ENCODE measurements at places on chromosomes 12 and 14. TPM values are rescaled to one million over a fixed set of nuclear protein-coding genes. Genes with fewer than 3 reads are reported as not detected.

- no peak for DNase-seq
These were observed 228.8 kb upstream of the RGS6 start for GRCh38 chr14:71703477-71703876.

Gene CIROP
- not detected for polyA plus RNA-seq

DNA sequence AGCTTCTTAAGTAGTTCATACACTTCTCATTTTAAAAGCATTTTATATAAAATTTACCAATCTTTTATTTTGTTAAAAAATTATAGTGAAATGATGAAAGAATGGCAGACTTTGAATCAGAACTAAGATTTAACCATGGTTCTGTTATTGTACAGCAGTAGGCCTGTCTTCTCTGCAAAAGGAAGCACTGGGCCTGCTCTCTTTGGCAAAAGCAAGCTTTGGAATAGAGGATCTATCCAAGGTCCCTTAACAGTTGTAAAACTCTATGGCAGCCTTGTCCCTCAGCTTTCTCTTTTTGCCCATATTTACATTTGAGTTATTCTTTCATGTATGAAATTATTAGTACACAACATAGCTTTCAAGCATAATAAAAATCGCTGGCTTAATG lies 82.8 kb downstream of the PLEKHG7 start:
- DNase-seq = no peak

Gene SYNE3
- 1.7 TPM for polyA plus RNA-seq

DNA sequence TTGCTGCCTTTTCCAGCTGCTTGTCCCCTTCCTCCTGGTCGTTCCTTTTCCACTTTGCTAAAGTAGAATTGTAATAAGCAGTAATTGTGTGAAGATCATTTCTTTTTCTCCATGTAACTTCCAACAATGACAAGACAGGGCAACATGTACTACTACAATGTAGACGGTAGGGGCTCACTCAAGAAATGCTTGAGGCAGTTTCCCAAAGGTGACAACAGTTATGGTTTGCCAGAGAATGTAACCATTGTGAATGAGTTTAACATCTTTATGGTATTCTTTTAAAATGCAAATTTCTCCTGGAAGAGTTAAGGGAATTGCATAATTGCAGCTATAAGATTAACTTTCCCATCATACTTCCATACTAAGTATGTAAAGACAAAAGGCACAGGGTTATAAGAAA lies 23.8 kb upstream of the PHLDA1 start:
- no peak for DNase-seq

DNA sequence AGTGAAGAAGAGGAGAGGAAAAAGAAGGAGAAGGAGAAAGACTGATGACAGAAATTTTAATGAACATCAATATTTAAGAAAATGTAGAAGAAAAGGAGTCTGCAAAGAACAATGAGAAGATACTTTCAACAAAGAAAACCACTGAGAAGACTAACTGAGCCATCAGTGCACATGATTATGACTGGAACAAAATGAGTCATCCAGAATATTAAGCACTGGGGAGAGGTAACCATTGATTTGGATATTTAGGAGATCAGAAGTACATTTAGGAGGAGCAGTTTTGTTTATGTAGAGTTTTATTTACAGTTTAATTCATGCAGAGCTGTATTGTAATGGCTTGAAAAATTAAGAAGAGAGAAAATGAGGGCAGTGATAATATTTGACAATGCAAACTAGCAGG lies 159.1 kb downstream of the C12orf50 start:
- DNase-seq = no peak

DNA sequence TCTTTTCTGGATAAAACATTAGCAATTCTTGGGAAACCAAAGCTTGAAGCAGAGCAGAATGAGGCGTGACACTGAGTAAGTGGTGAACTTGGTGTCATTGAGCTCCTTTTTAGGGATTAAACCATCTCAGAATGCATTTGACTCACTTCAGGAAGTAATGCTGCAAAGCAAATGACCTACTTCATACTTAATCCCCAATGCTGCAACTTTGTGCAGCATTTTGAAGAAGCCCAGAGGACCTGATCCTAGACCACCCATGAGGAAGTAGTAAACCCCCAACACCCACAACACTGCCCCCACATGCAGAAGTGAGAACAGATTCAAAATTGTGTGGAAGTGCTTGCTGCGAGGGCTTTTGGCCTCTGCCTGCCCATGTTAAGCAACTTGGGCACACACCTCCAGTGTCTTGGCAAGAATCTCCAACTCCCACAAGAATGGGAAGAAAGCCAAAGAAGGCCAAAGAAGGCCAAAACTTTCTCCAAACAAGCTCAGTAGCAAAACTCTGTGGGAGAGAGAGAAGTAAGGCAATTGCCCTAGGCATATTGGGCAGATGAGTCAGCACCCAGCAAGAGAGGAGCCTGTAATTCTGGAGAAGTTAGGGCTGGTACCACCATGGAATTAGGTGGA lies 69.2 kb upstream of the ETV6 start:
- DNase-seq = no peak

Gene RIMBP2
- not detected for polyA plus RNA-seq

DNA sequence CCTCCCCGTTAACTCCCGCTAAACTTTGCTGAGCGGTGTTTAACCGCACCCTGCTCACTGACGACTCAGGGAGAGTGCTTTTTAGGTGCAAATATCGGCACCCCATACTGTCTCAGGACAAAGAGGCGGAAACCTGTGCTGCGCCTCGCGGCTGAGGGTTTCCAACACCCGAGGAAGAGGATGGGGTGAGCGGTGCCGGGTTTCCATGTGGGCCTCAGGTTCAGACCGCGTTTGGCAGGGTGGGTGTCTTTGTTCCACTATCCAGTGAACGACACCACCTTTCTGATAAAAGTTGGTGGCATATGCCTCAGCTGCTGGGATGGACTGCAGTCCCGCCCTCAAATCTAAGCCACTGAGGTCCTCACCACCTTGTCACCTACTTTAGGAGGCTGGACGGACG lies 3.0 kb downstream of the RFLNA start:
- no peak for DNase-seq

GRCh38 chr12:118537481-118537917 lies 161.1 kb downstream of the SUDS3 start:
- no peak for DNase-seq

Gene LTB4R2
- polyA plus RNA-seq = 11.6 TPM
